NCI-H748 treated with DMSO at 0.1 percent for 48 hours (cell line): ENCODE measurements at places on chromosomes 6 and 20.

GRCh38 chr20:21018576-21018975 lies 87.6 kb downstream of the LINC00237 start:
- no peak for DNase-seq

DNA sequence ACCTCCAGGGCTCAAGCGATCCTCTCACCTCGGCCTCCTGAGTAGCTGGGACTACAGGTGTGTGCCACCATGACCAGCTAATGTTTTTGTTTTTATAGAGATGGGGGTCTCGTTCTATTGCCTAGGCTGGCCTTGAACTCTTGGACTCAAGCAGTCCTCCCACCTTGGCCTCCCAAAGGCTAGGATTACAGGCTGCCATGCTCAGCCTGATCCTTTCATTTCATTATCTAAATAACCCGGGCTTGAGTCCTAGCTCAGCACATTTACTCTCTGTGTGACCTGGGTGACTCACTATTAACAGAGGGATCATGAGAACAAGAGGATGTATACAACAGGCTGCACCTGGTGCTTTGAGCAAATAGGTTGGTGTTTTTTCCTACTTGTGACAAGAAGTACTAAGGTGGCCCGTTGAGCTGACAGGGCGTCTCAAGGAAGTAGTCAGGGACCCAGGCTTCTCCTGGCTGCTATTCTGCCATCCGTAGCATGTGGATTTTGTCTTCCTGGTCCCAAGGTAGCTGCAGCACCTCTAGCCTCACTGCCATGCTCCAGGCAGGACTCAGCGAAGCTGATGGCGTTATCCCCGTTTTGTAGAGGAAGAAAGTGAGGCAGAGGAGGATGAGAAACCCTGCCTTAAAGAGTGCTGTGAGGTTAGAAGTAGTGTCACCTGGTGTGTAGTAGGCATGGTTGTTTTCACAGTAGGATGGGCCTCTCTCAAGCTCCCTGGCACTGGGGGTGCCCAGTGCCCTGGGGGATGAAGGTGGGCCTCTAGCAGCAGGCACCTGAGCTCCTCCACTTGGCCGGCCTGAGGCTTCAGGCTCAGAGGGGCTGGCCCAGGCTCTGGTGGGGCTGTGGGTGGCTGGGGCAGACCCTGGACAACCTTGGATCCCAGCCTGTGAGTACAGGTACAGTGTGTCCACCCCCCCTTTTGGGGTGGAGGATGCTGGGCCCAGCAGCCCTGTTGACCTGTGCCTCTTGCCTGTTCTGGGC lies 62.4 kb downstream of the ADNP start:
- no peak for DNase-seq

DNA sequence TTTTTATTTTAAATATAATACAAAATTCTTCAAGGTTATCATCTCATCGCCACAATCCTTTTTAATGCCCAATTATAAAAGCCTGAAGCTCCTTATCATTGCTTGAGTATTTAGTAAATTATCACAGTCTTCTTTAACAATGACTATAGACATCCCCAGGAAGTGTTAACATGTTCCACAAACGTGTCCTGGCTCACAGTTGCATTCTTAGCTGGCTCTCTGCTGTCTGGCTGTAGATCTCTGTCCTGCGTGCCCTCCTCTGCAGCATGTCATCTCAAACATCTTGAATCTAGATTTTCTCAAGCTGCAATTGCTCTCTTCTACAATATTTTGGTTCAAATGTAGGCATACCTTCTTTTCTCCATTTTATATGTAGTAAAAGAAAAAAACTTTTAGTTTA lies 885.2 kb downstream of the EPHA7 start:
- no peak for DNase-seq

GRCh38 chr6:53461696-53462095 lies 83.2 kb downstream of the GCLC start:
- peak; percentile 94 for DNase-seq

DNA sequence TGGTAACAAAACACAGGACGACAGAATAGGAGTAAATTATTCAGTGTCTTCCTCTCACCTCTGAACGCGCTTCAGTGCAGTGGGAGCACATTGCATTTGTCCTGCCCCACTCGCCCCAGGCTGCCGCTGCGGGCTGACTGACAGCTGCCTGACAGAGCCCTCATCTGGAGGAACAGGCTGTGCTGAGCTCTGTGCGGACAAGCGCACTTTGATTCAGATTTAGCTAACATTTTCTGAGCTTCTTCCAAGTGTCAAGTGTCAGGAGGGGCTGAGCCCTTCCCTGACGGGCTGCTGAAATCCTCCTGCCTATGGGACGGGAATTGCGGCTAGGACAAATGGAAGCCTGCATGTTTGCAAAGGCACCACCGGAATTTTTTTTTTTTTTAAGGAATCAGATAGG lies 383.0 kb upstream of the CDH4 start:
- DNase-seq = no peak

- DNase-seq = no peak
Observed at GRCh38 chr6:46235242-46235641, 64.5 kb upstream of the ENPP5 start.

GRCh38 chr6:8229915-8230756 lies 127.8 kb upstream of the EEF1E1 start:
- no peak for DNase-seq

GRCh38 chr6:134701301-134701700 lies 248.6 kb downstream of the ALDH8A1 start:
- DNase-seq = no peak

DNA sequence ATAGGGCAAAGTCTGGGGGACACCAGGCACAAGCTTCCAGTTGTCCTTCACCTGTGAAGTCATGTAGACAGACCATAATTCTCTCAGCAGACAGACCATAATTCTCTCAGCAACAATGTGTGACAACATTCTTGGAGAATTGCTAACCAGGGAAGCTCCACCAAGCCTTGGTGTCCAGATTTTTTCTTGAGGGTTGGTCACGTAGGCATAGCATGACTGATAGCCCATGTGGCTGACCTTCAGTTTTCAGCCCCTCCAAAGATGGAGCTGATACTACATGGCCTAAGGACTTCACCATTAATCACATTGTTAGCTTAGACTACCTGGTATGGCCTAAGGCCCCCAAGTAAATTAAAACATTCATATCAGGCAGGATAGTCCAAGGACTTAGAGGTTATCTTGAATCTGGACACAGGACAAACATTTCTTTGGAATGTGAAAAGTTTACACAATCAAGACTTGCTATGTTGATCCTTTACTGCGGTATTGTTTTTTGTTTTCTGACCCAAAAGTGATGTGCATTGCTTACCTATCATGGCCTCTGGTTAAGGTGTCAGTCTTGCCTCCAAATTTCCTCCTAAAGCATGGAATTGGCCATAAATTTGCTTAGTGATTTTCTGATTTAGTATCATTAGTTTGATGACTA lies 76.9 kb downstream of the CEP57L1 start:
- DNase-seq = no peak

- DNase-seq = no peak
Observed at GRCh38 chr20:16676891-16677290, 52.9 kb upstream of the SNRPB2 start.

GRCh38 chr20:62065674-62066338 lies at the start of gene TAF4:
Gene TAF4 (minus strand): TSS chr20:62065881. CDS start chr20:62065810, 71 bp downstream.
- peak; percentile 23 for DNase-seq

DNA sequence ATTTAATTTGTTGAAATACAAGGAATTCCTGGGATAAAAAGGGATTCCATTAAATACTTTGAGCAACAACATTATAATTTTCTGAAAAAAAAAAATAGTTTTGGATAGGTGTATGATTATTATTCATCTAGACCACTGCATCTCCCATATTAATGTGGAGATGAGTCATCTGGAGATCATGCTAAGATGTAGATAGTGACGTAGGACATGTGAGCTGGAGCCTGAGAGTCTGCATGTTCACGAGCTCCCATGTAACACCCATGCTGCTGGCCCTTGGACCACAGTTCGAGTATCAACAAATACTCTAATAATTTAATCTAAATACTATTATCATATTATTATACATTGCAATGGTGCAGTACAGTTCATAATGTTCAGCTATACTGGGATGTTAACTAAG lies 91.6 kb downstream of the EPM2A start:
- DNase-seq = no peak

DNA sequence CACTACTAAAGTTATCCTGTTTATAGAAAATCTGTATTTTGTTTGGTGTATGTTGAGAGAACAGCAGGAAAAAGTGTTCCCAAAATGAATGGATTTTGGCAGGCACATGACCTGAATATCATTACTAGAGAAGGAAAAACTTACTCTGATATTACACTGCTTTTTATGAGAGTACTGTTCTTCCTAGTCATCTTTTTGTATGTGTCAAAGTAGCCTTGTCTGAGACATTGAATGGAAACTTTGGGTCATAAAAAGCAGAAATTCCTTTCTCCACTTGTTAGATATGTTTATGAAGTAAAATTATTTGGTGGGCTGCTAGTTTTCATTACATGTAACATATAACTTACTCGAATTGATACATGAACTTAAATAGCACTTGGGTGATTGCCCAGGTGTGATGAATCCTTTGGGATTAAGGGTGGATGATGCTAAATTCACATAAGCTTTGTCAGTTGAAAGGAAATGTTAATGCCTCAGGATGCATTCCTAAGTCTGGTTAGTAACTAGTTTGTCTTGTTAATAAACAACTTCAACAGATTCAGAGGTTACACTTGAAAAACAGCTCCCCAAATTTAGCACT lies 206.7 kb downstream of the CENPW start:
- DNase-seq = no peak
